Activated T-helper 1 cell treated with anti-CD3 and anti-CD28 coated beads, Interleukin-12 subunit alpha, Interleukin-12 subunit beta, Interleukin-2, Interleukin-4 antibody, amounts not matched to agents 30 ng/mL and 10 ng/mL and 1 ng/mL, durations not matched to agents 14 hours and 24 hours and 36 hours (primary cell): ENCODE measurements at places on chromosomes 3 and 15. TPM values are rescaled to one million over a fixed set of nuclear protein-coding genes. Genes with fewer than 3 reads are reported as not detected.

DNA sequence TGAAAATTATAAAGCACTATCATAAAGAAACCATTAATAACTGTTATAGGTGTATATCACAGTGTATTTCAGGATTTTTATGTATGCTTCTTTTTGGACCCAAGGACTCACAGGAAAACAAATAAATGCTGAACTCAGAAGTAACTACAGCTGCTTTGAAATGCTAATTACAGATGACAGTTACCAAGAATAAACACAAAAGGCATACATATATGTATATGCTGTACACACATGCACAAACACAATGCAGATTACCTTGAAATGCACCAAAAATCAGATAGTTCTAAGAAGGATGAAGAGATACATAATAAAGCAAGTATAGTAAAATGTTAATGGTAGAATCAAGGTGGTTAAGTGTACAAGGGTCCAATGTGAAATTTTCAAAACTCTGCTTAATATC is 52.2 kb downstream of the ZNF280D start:
- no peaks in the 10 kb centered on the region for H3K27me3 ChIP-seq
- no peak overlapping the region for H3K27ac ChIP-seq
- no peaks in the 10 kb centered on the region for H3K4me1 ChIP-seq
- no peak for DNase-seq

DNA sequence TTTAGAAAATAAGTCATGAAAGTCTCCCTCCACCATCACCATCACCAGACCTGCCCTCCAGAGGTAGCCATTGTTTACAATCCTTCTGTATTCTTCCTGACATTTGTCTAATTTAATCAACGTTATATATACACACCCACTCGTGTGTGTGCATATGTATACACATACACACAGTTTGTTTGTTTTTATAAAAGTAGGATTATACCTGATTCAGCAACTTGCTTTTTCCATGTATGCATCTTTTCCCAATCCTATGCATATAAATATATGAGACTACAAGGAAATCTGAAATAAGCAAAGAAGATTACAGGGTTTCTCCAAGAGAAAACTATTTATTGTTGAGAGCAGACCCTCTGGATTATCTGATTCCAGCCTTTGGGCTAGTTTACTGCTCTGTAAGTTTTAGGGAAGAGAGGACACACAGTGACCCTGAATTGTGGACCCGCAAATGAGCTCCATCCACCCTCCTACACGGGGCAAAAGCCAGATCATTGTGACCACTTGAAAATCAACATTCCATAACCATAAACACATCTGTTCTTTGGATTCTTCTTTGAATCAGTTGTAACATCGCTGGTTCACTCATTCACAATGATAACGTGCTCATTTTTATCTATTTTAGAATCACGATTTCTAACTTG is 104.3 kb downstream of the CPN2 start:
- no peak for DNase-seq
- peaks cover 13% of the 10 kb centered on the region for H3K27me3 ChIP-seq
- no peaks in the 10 kb centered on the region for H3K36me3 ChIP-seq
- no peaks in the 10 kb centered on the region for H3K4me1 ChIP-seq

DNA sequence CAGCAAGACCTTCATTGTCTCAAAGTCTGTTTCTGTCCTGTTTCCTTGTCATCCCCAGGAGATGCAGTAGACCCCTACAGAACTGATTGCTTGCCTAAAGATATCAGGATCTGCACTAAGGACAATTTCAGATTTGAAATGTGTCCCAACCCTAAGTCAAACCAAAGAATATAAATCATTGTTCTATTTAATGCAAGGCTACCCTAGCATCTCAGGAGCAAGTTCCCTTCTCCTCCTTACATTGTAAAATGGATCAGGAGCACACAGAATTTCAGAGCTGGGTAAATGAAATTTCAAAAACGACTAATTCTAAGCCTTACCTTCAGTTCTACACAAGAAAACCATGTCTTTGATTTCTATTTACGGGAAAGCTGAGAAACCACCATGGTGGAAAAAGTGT is 360.9 kb upstream of the KCNH8 start:
- no peak overlapping the region for H3K4me3 ChIP-seq
- DNase-seq, result no peak
- peaks cover 8% of the 10 kb centered on the region for H3K4me1 ChIP-seq
- no peaks in the 10 kb centered on the region for H3K36me3 ChIP-seq
- no peak overlapping the region for H3K27ac ChIP-seq

DNA sequence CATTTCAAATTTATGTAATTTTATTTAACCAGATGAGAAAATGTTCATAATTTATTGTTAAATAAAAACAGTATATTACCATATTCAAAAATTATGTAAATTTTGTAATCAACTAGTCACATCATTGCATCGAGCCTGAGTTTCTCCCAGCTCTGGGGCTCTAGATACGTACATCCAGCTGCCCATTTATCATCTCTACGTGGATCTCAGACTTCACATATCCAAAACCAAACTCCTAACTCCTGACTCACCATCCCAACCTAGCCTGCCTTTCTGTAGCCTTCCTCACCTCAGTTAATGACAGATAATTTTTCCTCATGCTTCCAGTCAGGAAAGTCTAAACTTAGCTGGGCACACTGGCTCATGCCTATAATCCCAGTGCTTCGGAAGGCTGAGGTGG is 194.8 kb downstream of the SSR3 start:
- no peak overlapping the region for H3K27ac ChIP-seq
- no peaks in the 10 kb centered on the region for H3K4me1 ChIP-seq
- no peak for DNase-seq
- H3K27me3 ChIP-seq, result peaks cover 9% of the 10 kb centered on the region
- H3K4me3 ChIP-seq, result no peak overlapping the region

DNA sequence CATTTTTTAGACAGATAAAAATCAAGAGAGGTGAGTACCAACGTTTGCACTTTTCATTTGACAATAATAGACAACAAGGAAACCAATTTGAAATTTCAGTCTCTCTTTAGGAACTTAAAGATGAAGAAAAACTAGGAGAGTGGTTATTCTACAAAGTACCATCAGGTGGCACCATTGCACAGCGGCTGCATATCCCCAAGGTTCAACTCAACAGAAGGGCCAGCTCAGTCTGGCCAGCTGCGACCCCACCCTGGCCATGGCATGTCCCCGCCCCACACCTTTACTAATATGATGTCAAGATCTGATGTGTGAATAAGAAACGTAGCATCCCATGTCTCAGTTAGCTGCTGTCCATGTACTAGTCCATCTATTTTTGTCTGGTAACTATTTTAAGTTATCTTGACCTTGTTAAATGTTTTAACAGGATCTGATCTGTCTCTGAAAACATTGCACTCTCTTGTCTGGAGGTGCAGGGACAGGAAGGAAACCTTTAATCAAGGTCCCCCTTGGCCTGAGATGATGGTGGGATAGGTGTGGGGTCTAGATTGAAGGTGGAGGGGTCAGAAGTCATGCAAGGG is 35.5 kb upstream of the CGNL1 start:
- peaks cover 14% of the 10 kb centered on the region for H3K27me3 ChIP-seq
- H3K27ac ChIP-seq, result no peak overlapping the region
- no peak overlapping the region for H3K4me3 ChIP-seq
- H3K4me1 ChIP-seq, result no peaks in the 10 kb centered on the region
- no peaks in the 10 kb centered on the region for H3K36me3 ChIP-seq

GRCh38 chr3:107309312-107309711 is 67.9 kb upstream of the CCDC54 start:
- H3K36me3 ChIP-seq, result no peaks in the 10 kb centered on the region
- H3K4me1 ChIP-seq, result no peaks in the 10 kb centered on the region
- no peak overlapping the region for H3K27ac ChIP-seq
- H3K4me3 ChIP-seq, result no peak overlapping the region
- H3K27me3 ChIP-seq, result peaks cover 8% of the 10 kb centered on the region

DNA sequence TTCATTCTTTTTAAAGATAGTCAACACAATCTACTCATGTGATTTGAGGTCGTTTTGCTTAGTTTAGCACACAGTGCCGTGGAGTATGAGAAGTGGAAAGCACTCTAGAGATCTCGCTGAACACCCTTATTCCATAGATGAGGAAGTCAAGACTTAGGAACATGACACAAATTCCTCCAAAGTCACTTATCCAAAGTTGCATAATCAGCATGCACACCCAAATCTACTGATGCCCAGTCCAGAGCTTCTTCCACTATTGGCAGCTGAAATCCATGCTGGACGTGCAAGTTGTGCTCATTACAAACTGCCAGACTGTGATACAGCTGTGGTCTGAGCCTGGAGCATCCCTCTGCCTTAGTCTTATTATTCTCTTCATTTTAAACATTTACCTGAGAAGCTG is 83.5 kb upstream of the ZNF280D start:
- no peak overlapping the region for H3K27ac ChIP-seq
- H3K4me1 ChIP-seq, result peaks cover 14% of the 10 kb centered on the region
- no peak overlapping the region for H3K4me3 ChIP-seq
- no peaks in the 10 kb centered on the region for H3K27me3 ChIP-seq

DNA sequence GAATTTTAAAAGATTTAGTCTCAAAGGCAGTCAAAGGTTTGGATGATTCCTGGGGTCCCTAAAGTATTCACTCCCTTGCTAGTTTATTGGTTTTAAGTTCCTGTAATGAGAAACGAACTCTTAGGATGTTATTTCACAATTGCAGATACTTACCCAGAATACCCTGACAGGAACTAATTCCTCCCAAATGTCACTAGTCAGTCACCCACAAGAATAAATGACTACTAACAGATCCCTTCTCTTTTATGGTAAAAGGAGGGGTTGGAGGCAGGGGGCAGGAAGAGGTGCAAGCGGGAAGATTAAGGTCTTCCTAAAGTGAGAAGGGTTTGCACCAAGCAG is 174.2 kb upstream of the SLC2A2 start:
- H3K4me1 ChIP-seq, result peaks cover 10% of the 10 kb centered on the region
- DNase-seq, result no peak
- no peaks in the 10 kb centered on the region for H3K27me3 ChIP-seq
- peaks cover 21% of the 10 kb centered on the region for H3K36me3 ChIP-seq
- H3K27ac ChIP-seq, result no peak overlapping the region

GRCh38 chr15:98063315-98063714 is 102.8 kb downstream of the ARRDC4 start:
- no peak for DNase-seq
- H3K27ac ChIP-seq, result no peak overlapping the region
- H3K4me1 ChIP-seq, result no peaks in the 10 kb centered on the region
- H3K36me3 ChIP-seq, result no peaks in the 10 kb centered on the region
- no peak overlapping the region for H3K4me3 ChIP-seq

GRCh38 chr3:171809611-171809860 is 747 bp downstream of the PLD1 start:
- H3K27me3 ChIP-seq, result peaks cover 53% of the 10 kb centered on the region
- H3K4me3 ChIP-seq, result peak overlapping the region; percentile 83
- H3K36me3 ChIP-seq, result peaks cover 5% of the 10 kb centered on the region

GRCh38 chr15:34804113-34804512 is 8.8 kb upstream of the ACTC1 start:
- no peak overlapping the region for H3K4me3 ChIP-seq
- no peaks in the 10 kb centered on the region for H3K4me1 ChIP-seq
- H3K27ac ChIP-seq, result no peak overlapping the region
- no peak for DNase-seq
- peaks cover 11% of the 10 kb centered on the region for H3K27me3 ChIP-seq
- H3K36me3 ChIP-seq, result no peaks in the 10 kb centered on the region

DNA sequence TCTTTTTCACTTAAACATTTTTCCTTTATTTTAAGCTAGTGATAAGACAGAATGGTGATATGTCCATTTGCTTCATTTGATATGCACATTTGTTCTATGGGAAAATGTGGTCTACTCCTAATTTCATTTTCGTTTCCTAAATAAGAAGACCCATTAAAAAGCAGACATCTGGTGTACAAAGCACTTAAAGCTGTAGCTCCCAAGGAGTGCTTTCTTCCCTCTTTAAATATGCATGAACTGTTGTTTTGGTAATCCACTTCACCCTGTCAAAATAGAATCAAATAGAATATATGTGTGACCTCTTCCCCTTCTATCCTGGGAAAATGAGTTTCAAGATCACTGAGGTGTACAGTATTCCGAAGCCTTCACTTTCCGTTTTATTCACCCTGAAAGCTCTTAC is 182.8 kb downstream of the ROBO2 start:
- no peaks in the 10 kb centered on the region for H3K36me3 ChIP-seq
- no peaks in the 10 kb centered on the region for H3K27me3 ChIP-seq
- H3K4me3 ChIP-seq, result no peak overlapping the region
- no peak overlapping the region for H3K27ac ChIP-seq

GRCh38 chr15:88303395-88303794 is 46.9 kb upstream of the NTRK3 start:
- H3K4me3 ChIP-seq, result no peak overlapping the region
- H3K27me3 ChIP-seq, result no peaks in the 10 kb centered on the region
- H3K27ac ChIP-seq, result no peak overlapping the region
- no peaks in the 10 kb centered on the region for H3K36me3 ChIP-seq

DNA sequence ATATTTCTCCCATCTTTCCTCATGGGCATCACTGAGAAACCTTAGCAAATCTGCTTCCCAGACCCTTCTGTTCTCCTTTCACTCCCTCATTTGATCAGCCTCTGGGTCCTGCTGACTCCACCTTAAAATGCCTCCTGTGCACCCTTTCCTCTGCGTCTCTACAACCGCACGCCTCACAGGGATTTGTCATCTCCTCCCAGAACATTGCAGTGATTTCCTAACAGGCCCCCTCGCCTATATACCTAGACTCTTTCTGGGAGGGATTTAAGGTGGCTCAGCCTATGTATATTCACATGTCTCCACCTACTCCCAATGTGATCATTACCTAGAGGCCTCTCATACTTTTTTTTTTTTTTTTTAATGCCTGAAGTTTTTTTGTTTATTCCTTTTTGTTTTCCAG is 69.2 kb downstream of the LIPC start:
- peaks cover 49% of the 10 kb centered on the region for H3K4me1 ChIP-seq
- H3K27me3 ChIP-seq, result no peaks in the 10 kb centered on the region
- no peak for DNase-seq
- H3K36me3 ChIP-seq, result peaks cover 6% of the 10 kb centered on the region
- H3K27ac ChIP-seq, result no peak overlapping the region

DNA sequence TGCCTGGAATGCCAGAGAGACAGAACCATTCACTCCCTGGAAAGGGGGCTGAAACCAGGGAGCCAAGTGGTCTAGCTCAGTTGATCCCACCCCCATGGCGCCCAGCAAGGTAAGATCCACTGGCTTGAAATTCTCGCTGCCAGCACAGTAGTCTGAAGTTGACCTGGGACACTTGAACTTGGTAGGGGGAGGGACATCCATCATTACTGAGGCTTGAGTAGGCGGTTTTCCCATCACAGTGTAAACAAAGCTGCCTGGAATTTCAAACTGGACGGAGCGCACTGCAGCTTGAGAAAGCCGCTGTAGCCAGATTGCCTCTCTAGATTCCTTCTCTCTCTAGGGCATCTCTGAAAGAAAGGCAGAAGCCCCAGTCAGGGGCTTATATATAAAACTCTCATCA is 310.7 kb upstream of the DPPA4 start:
- no peak overlapping the region for H3K27ac ChIP-seq
- no peak overlapping the region for H3K4me3 ChIP-seq
- H3K27me3 ChIP-seq, result no peaks in the 10 kb centered on the region
- H3K4me1 ChIP-seq, result no peaks in the 10 kb centered on the region
- no peak for DNase-seq

MORC1 gene
- total RNA-seq, result not detected in 2 replicates

SEMA6D gene
- not detected in 2 replicates for total RNA-seq

RARB gene
- not detected in 2 replicates for total RNA-seq

TF gene
- 0.02 TPM in 1 of 2 replicates, not detected in the other for total RNA-seq

MOBP gene
- total RNA-seq, result not detected in 2 replicates

TICRR gene
- 17.6 and 19.2 TPM in 2 replicates for total RNA-seq

CPEB1 gene
- total RNA-seq, result not detected in 2 replicates

CPLX3 gene
- 0.17 and 0.29 TPM in 2 replicates for total RNA-seq

ATP10A gene
- total RNA-seq, result 42.8 and 47.9 TPM in 2 replicates

ADCY5 gene
- total RNA-seq, result not detected in 2 replicates

SLITRK3 gene
- not detected in 2 replicates for total RNA-seq
